ENCODE measurements at places on chromosomes 13 and 19. TPM values are rescaled to one million over a fixed set of nuclear protein-coding genes. Genes with fewer than 3 reads are reported as not detected.

The RPL36 gene
- 899 TPM for polyA plus RNA-seq

DNA sequence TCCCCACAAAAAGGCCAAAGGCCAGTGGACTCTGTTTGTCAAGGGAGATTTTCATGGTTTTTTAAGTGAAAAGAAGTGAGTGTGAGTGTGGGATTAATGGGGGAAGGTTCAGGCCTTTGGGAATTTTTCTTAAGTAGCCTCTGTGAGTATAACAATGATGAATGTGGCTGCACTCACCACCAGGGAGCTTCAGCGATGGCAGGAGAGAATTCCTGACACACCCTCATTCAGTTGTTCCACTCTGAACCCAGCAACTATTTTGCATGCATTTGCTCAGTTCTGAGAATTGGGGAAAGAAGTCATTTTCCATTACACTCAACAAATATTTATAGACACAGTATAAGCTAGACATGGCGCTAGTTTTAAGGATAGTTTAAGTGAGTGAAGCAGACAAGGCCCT is 117.9 kb downstream of the CCNA1 start:
- no peak for DNase-seq

The PSG6 gene
- not detected for polyA plus RNA-seq

The CAMSAP3 gene
- 0.89 TPM for polyA plus RNA-seq

- no peak for DNase-seq
Measured at GRCh38 chr13:111518161-111518792, 197.8 kb downstream of the TEX29 start.

DNA sequence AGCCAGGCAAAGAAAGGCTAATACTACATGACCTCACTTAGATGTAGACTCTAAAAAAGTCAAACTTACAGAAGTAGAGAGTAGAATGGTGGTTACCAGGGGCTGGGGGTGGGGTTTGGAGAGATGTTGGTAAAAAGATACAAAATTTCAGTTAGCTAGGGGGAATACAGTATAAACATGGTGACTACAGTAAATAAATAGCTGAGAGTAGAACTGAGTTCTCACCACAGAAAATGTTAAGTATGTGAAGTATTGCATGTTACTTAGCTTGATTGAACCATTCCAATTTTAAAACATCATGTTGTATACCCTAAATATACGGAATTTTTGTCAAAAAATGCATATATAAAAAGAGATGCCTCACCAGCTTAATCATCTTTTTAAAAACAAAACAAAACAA is 67.5 kb upstream of the DOCK9 start:
- DNase-seq = no peak

The PGLYRP1 gene
- not detected for polyA plus RNA-seq

The SYCN gene
- polyA plus RNA-seq = not detected

- DNase-seq = no peak
Measured at GRCh38 chr19:10001899-10002298, 8.4 kb downstream of the COL5A3 start.

DNA sequence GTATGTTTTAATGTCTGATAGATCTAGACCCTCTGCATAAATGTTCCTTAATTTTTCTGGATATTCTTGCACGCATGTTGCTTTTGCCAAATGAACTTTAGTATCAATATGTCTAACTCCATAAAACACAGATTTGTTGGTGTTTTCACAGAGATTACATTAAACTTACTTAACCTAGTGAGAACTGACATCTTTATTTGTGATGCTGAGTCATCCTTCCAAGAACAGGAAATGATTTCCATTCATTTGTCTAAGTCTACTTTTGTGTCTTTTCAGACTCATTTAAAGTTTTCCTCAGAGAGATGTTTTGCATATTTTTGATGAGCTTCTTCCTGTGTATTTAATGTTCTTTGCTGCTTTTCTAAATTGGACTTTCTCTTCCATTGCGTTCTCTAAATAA is 184.0 kb downstream of the SLC7A1 start:
- no peak for DNase-seq

The VSIG10L gene
- 1.3 TPM for polyA plus RNA-seq

The FKRP gene
- 30.2 TPM for polyA plus RNA-seq

DNA sequence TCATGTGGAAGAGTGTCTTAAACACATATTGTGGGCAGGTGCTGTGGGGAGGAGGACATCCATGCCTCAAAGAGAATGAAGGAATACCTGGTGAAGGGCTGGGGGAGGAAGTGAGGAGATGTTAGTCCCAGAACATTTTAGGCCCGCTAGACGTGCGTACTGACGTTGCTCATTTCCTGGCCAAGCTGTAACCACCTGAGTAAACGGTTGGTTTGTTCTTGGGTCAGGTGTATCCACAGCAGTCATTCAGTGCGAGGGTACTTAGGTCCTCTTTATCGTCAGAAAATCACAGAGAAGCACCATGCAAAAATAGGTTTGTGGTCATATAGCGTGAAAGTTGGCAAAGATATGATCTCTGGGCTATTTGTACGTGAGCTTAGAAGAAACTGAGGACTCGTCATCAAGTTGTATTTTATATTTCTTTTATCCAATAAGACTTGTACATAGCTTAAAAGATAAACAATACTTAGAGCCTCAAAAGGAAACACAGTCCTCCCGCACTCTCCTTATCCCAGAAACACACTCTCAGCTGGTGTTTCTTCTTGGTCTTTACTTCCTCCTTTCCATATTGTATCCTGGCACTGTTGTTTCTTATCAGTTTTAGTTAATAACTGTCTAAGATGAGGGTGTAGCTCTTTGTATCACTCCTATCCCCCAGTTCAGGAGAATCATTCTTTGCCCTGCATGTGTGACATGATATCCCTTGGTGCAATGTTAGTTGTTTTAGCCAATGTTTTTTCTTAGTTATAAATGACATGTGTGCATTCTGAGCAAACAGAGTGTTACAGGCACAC is 52.0 kb downstream of the ARHGEF7 start:
- peak; percentile 71 for DNase-seq

The OR1M1 gene
- not detected for polyA plus RNA-seq

GRCh38 chr13:113546571-113547237 is 37.8 kb upstream of the TFDP1 start:
- no peak for DNase-seq

DNA sequence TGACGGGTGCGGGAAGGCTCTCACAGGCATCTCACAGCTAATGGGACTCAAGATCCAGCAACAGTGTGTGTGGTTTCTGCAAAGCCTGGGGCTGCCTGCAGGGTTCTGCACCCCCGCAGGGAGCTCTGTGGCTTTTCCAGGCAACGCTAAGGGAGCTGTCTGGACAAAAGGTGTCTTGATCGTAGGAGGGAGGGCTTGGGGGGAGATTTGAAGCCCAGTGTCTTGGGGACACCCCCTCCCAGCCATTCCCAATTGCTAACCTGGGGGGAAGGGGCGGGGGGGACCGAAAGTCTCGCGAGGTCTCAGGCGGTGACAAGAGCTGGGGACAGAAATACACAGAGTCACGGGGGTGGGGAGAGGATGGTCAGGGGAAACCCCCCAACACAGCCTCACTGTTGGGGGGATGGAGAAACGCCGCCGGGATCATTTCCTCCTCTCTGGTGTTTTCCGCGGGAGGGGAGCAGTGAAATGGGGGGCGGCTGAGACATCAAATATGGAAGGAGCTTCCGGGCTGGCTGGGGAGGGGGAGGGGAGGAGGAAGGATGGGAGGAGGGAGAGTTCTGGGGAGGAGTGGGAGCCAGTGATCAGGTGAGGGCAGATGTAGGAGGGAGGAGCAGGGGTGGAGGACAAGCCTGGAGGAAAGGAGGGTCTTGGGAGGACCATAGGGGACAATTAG is 13.3 kb downstream of the KCNC3 start:
- DNase-seq = peak; percentile 61

GRCh38 chr13:106690779-106691178 is 122.8 kb upstream of the ARGLU1 start:
- no peak for DNase-seq

GRCh38 chr13:95355494-95355893 is 54.2 kb upstream of the ABCC4 start:
- DNase-seq = no peak

GRCh38 chr13:47829690-47830089 is 171.4 kb downstream of the SUCLA2 start:
- no peak for DNase-seq

DNA sequence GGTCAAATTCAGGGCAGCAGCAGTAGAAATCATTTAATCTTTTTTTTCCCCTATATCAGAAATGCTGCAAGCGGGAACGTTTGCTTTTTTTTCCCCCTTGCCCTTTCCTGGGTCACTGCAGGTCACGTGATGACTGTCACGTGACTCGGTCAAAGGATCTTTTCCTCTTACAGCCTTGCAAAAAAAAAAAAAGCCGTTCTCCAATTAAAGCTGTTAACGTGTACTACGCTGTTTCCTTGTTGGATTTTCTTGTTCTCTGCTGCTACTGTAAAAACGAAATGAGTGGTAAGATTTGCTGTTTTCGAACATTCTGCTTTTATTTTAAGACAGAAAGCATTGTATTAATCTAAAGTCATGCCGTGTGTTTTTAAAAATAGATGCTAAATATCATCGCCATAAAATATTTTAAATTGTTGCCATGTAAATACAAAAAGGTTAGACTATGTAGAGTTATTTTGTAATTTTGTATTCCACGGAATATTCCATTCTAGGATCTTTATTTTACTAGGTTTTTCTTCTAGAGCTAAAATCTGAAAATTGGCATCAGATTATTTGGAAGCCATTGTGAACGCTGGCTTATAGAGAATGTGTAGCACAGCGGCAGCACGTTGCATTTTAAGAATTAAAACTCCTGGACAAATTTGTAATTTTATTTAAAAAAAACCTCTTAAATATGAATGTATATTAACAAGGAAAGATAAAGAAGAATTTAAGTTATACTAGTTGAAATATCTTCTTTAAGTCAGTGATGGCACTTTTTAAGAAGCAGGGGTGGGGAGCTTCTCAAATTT is 109.8 kb upstream of the MLNR start:
- peak; percentile 86 for DNase-seq

- no peak for DNase-seq
Measured at GRCh38 chr19:46571495-46571894, 29.6 kb upstream of the CALM3 start.

GRCh38 chr19:16002406-16003384 is 53.9 kb downstream of the OR10H4 start:
- no peak for DNase-seq

GRCh38 chr19:19334989-19335344 is 14.3 kb downstream of the MAU2 start:
- DNase-seq = no peak

All from B cell (primary cell).